ENCODE measurements at places on chromosomes 7 and 10. TPM values are rescaled to one million over a fixed set of nuclear protein-coding genes. Genes with fewer than 3 reads are reported as not detected.

- DNase-seq = no peak
These were observed 21.7 kb upstream of the NKX6-2 start for GRCh38 chr10:132807621-132808049.

DNA sequence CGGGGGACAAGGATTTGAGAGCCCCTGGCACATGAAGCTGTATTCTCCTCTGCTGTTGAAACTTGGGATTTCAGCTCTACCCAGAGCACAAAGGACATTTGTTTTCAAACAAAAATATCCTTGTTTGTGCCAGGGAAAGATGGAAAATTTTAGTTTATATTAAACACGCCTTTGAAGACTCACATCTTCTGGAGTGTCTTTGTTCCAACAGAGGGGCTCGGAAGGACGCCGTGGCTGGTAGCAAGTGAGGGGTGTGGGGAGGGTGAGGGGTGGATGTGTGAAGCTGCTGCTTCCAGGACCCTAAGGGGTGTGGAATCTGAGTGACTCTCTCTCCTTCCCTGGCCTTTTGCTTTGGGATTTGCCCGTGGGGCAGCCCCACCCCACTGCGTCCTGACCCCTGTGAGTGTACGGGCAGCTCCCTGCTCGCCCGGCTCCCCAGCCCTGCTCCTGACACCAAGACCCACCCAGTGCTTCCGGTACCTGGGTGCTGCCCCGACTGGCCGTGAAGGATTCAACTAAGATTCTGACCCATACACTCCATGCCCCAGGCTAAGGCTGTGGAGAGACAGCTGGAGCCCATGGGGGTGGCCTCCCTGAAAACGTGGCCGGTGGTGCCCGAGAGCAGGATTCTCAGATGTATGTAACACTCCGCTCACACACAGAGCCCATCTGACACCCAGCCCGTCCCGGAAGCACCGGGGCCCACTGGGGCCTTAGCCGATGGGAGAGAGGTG, 59.6 kb downstream of the ZRANB1 start:
- DNase-seq = peak; percentile 43

GRCh38 chr7:138980563-138981291, 462 bp downstream of the KIAA1549 start:
- DNase-seq = no peak

DNA sequence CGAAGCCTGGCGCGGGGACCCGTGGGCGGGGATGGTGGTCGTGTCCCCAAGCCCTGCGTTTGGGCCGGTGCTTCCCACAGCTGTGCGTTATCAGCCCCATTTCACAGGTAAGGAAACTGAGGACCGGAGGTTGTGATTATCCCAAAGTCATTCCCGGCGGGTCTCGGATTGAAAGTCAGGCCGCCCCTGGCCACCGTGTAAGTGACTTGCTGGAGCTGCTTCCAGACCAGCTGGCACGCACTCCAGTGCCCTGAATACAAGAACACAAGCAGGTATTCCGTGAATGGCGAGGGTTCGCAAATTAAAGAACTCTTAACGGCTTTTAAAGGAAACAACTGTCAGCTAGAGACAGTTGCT, 675 bp upstream of the ATE1 start:
- DNase-seq = no peak

Gene ADAMTS14
- total RNA-seq = 2.4 TPM

DNA sequence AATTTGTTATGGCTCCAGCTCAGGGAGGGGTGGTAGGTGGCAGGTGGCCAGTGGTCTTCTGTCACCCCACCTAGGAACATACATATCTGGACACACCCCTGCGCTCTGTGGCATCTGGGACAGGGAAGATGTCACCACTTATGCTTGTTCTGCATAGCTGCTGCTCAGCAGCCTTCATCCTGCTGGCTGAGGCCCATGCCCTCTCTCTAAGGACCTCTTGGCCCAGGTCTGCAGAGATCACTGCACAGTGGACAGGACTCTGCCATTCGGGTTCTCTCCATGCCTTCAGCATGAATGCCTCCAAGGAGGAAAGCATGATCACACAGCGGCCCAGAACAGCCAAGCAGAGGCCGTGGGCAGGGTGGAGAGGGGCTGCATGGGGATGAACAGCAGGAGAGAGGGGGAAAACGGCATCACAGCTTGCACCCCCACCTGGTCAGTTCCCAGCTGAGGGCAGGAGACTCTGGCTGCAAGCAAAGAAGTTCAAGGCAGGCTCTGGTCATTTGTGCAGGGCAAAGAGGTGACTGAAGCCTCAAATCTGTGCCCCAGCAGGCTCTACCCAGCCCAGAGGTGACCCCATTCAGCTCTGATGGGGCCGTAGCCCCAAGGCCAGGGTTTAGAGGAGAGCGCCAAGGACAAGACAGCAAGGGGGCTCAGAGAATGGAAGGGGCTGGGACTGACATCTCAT, 47.8 kb upstream of the GDF10 start:
- no peak for DNase-seq

Gene WIPF3
- total RNA-seq = 2.5 TPM

Gene ANKRD61
- 0.18 TPM for total RNA-seq

GRCh38 chr10:14775656-14776055, 959 bp upstream of the FAM107B start:
- DNase-seq = no peak

DNA sequence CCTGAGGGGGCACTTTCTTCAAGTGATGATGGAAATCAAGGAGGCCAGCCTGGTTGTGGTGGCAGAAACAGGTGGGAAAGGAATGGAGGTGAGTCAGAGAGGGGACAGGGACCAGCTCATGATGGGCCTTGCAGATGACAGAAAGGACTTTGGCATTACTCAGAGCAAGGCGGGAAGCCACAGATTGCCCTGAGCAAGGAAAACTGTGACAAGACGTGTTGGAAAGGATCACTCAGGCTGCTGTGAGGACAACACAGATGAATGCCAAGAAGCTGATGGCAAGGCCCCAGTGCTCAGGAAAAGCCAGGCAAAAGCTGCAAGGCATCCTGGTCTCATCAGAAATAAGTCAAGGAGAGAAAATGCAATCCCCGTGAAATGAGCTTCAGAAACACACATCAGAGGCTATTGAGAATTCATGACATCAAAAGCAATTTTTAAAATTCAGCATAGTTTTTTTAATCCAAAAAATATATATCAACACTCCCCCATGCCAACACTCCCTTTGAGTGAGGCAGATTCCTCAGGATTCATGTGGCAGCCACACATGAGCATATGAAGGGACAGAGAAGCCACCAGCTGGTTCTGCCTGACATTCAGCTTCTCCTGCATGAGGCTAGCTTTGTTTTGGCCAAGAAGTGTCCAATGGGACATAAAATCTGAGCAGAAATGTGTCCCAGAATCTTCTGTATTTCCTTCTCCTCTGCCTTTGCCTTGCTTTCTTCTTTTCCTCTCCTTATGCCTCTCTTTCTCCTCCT, 244.5 kb upstream of the MYO3A start:
- DNase-seq = no peak

Gene MUC3A
- total RNA-seq = 8.5 TPM

Gene LIPN
- total RNA-seq = not detected

Gene EBLN1
- total RNA-seq = not detected

Gene FOXI2
- total RNA-seq = 1.2 TPM

- peak; percentile 94 for DNase-seq
These were observed 36.3 kb downstream of the PLAC9 start for GRCh38 chr10:80168679-80169380.
